Fibroblast of villous mesenchyme (primary cell): ENCODE measurements at places on chromosomes 5 and 9. TPM values are rescaled to one million over a fixed set of nuclear protein-coding genes. Genes with fewer than 3 reads are reported as not detected.

GRCh38 chr9:109483744-109484429 is 14.2 kb downstream of the PTPN3 start:
- DNase-seq, result no peak

DNA sequence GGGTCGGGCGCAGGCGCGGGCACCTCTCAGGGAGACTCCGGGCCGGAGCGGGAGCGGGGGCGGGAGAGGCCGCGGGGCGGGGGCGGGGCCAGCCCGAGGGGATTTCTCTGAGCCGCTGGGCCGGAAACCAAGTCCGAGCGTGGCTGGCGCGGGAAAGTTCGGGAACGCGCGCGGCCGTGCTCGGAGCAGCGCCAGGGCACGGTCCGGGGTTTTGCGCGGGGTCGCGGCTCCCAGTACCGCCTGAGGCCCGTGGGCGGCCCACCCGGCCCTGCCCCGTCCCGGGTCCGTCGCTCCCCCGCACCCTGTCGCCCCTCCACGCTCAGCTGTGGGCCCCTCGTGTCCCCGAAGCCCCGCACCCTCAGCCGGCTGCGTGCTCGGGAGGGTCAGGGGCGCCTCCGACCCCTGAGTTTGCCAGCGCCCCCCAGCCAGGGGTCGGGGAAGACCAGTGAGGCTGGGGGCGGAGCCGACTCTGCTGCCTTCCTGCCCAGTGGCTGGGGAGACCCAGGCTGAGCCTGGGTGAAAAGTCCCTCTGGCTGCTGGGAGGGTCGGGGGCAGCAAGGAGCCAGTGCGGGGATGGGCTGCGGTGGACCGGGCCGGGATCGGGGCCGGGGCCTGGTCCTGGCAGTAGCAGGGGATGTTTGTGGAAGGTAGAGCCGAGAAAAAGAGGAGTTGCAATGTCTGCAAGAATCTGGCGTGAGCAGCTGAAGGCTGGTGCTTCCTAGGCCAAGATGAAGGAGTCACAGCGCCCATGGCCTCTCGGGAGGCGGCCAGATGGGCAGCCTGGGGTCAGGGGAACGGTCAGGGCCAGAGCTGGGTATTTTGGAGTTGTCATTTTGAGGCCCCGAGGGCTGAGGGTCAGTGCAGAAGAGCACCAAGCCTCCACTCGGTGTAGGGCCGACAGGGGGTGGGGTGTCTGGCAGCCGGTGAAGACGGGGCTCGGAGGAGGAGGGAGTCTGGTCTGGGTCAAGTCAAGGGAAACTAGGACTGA is 588 bp downstream of the TRAF2 start:
- DNase-seq, result peak; percentile 21

LRRC19 gene
- total RNA-seq, result not detected in 2 replicates

DNA sequence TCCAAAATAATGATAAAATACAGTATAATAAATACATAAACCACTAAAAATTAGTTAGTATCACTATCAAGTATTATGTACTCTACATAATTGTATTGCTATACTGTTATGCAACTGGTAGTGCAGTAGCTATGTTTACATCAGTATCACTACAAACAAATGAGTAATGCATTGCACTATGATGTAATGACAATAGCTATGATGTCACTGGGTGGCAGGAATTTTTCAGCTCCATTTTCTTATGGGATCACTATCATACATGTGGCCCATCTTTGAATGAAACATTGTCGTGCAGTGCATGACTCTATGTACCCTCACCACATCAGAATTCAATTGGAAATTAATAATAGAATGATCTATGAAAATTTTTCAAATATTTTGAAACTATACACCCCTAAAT is 201.3 kb downstream of the MPDZ start:
- DNase-seq, result no peak

RLN1 gene
- not detected in 2 replicates for total RNA-seq

GRCh38 chr5:54013556-54014194 is 296.7 kb downstream of the ARL15 start:
- peak; percentile 64 for DNase-seq

CLIC3 gene
- total RNA-seq, result 19.0 and 43.2 TPM in 2 replicates

PCDHGB5 gene
- 23.2 and 25.0 TPM in 2 replicates for total RNA-seq

- DNase-seq, result no peak
Measured at GRCh38 chr9:80156262-80156661, 584.5 kb downstream of the TLE4 start.

PCDHB13 gene
- under 0.01 and 0.32 TPM in 2 replicates for total RNA-seq

ACSL6 gene
- total RNA-seq, result 0.43 TPM in 1 of 2 replicates, not detected in the other

PFN3 gene
- total RNA-seq, result not detected in 2 replicates

GRCh38 chr5:168464214-168464613 is 22.1 kb upstream of the RARS1 start:
- DNase-seq, result peak; percentile 56

HSPA5 gene
- total RNA-seq, result 130 and 132 TPM in 2 replicates

CDH9 gene
- not detected in 2 replicates for total RNA-seq
